ENCODE measurements at places on chromosomes 13 and 19. TPM values are rescaled to one million over a fixed set of nuclear protein-coding genes. Genes with fewer than 3 reads are reported as not detected.

DNA sequence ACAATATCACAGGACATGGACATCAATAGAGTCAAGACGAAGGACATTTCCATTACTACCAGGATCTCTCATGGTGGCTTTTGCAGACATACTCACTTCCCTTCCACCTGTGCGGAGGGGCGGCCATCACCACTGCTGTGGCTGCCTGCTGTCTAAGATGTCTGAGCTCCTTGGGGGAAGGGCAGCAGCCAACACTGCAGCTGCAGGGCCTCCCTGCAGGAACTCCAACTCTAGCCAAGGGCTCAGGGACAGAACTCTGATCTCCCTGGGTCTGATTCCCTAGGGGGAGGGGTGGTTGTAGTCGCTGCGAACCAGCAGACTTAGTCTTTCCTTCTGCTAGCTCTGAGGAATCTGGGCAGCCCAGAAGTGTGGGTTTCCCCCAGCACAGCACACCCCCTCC lies 78.9 kb upstream of the ANKRD10 start:
- DNase-seq, result no peak

GRCh38 chr13:45628094-45628493 lies 12.6 kb upstream of the ERICH6B start:
- DNase-seq, result no peak

GRCh38 chr19:5103812-5104410 lies 135.0 kb downstream of the KDM4B start:
- DNase-seq, result no peak

The CAPS gene
- total RNA-seq, result 69.7 TPM

DNA sequence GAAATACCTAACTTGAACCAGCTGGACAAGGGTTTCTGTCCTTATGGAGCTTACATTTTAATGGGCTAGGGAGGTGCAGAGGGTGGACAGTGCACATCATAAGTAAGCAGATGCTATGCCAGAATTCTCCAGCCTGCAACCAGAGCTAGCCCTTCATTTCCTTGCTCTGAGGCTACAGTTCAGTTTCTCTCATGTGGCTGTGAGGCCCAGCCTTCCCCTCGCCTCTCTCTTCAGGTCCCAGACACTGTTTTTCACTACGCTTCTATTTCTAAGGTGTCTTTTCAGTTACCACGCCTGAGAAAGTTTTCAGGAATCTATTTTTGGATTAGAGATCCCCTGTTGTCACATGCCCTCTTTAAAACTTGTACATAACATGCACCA lies 141.9 kb downstream of the PCCA start:
- DNase-seq, result no peak

GRCh38 chr19:33863436-33863835 lies 66.8 kb downstream of the KCTD15 start:
- DNase-seq, result no peak

DNA sequence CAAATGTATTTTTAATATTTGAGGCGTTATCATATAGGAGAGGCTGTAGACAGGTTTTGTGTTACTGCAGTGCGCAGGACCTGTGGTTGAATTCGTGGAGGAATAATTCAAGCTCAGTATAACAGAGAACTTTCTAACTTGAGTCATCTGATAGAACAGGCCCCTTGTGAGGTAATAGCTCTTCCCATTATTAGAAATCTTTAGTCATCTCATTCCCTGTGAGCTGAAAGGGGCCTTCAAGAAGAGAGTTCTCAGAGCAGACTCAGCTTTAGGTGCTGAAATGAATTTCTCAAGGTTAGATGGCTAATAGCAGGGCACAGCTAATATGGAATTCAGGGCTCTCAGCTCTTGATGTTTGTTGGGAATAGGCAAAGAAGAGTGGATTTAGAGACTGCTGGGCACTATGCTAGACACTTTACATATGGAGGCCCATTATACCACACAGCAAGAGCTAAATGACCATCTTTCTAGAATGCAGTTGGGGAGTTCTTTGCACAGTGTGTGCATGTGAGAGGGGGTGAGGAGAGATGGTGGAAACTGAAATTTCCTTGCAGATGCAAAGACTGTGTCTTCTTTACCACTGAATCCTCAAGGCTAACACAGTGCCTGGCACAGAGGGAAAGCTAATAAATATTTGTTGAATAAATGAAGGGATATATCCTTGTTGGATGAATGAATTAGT lies 89.5 kb downstream of the DGKH start:
- no peak for DNase-seq

The DAPK3 gene
- 24.7 TPM for total RNA-seq

DNA sequence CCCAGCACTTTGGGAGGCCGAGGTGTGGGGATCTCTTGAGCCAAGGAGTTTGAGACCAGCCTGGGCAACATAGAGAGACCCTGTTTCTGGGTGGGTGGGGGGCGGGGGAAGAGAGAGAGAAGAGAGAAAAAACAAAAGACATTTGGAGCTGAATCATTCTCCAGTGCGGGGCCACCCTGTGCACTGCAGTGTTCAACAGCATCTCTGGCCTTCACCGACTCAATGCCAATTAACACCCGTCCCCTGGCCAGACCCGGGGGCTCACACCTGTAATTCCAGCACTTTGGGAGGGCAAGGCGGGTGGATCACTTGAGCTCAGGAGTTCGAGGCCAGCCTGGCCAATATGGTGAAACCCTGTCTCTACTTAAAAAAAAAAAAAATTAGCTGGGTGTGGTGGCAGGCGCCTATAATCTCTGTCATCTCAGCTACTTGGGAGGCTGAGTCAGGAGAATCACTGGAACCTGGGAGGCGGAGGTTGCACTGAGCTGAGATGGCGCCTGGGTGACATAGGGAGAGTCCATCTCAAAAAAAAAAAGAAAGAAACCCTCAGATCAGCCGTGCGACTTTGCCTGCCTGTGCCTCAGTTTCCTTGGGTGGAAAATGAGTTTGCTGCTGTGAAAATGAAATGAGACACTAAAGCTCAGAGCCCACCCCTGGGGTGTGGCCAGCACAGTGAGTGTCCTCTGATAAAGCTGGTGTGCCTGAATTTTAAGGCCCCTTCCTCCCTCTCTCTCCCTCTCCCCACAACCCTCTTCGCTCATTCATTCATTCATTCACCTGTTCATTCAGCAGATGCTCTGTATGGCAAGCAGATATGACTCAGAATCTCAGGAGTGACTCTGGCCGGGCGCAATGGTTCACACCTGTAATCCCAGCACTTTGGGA lies 6.4 kb downstream of the KLF2 start:
- DNase-seq, result peak; percentile 56

DNA sequence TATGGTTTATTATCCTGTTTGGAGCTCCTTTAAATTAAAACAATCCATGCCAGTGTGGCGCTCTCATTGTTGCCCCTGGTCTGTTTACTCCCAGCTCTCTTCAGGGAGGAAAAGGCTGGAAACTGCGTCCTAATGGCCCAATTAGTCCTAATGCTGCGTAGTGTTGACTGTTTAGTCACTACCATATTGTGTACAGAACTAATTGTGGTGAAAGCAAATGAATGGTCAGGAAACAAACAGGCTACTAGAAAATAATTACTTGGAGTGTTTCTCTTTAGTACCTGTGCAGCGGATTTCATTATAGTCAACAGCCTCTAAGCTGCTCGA lies 54.5 kb upstream of the MTIF3 start:
- no peak for DNase-seq

DNA sequence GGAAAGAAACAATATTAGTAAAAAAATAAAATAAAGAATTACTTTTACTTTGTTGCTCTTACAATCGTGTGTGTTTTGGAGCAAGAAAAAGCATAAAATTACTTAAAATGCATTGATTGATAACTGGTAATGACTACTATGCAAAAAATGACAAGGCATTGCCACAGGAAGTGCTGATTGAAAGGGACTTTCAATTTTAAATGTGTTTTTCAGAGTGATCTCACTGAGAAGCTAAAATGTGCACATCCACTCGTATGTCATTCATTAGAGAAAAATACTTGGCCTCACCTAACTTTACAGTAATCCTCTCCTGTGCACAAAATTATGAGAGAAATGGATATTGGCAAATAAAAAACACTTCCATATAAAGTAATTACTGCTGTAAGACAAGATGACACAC lies 934.9 kb downstream of the SLITRK6 start:
- no peak for DNase-seq

DNA sequence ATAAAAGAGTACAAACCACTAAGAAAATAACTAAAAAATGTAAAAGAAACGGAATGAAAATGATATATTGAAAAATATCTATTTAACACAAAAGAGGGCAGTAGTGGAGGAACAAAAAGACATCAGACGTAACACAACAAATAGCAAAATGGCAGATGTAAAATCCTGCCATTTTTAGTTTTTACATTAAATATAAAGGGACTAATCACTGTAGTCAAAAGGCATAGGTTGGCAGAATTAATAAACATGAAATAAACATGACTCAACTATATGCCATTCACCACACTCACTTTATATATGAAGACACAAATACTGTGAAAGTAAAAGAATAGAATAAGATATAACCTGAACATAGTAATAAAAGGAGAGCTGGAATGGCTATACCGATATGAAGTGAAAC lies 11.0 kb downstream of the MTUS2 start:
- no peak for DNase-seq

DNA sequence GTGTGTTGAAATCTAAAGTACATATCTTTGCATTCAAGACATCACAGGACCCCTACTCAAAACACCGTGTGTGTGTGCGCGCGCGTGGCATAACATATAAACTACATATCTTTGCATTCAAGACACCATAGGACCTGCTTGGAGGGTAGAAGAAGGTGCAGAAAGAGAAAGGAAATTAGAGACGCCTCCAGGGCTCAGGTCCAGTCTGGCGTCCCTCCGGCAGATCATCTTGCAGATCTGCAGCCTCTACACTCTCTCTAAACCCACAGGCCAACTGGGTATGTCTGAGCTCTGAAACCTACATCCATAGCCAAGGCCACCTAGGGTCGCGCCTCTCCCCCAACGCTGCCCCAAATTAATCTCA lies 659 bp upstream of the PAFAH1B3 start:
- DNase-seq, result no peak

GRCh38 chr13:45690636-45691035 lies 11.5 kb upstream of the CBY2 start:
- no peak for DNase-seq

- DNase-seq, result no peak
These were observed 2.2 kb upstream of the MYADM start for GRCh38 chr19:53865523-53865917.

DNA sequence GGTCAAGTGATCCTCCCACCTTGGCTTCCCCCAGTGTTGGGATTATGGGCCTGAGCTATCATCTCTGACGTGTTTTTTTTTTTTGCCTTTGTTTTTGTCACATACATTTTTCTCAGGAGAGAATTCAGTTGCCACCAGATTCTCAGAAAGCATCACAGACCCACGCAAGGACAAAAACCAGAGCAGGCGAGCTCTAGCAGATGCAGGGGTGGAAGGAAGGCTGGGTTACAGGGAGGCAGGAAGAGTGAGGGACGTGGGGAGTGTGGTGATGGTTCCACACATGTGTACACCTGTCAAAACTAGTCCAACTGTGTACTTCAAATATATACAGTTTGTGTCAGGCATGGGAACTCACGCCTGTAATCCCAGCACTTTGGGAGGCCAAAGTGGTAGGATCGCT lies 4.3 kb downstream of the TMEM161A start:
- no peak for DNase-seq

The UTP14C gene
- total RNA-seq, result 16.3 TPM

The GGN gene
- total RNA-seq, result 0.51 TPM

GRCh38 chr19:45643024-45643926 lies 4.1 kb upstream of the EML2 start:
- DNase-seq, result peak; percentile 78

The SSC5D gene
- total RNA-seq, result 0.20 TPM

The PODNL1 gene
- 0.43 TPM for total RNA-seq

- DNase-seq, result no peak
These were observed 2.7 kb upstream of the RASAL3 start for GRCh38 chr19:15466851-15467733.

The ZNF44 gene
- 31.3 TPM for total RNA-seq

The ADAMTSL5 gene
- 6.0 TPM for total RNA-seq

The PRDX2 gene
- total RNA-seq, result 118 TPM

DNA sequence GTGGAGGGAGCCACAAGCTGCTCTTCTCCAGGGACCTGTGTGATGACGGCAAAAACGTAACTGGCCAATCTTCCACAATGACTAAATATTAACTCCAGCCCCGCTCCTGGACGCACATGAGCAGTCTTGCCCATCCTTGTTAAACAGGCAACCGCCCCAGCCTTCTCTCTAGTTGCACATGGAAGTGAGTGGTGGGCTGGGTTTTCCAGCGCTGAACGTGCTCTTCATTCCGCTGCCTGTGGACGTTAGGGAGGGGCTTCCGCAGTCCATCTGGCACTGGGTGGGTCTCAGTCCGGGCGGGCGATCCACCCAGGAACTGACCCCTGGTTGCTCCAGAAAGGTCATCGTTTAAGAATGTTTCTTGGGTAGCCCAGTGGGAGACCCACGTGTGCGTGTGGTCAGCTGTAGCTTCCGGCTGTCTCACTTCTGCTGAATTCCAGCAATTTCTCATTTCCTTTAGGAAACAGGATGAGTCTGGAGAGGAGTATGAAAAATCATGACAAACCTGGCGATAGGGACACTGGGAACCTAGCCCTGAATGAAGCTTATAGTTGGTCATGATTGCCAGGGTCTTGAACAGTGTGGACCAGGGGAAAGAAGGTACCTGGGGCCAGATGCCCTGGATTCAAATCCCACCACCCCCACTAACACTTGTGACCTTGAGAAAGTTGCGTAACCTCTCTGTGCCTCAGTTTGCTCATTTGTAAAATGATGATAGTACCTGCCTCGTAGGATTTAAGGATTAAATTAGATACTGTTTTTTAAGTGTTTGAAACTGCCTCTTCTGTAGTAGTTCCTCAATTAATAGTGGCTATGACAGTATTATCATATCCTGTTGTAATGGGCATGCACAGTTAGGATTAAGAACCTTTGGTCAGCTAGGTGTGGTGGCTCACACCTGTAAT lies 92.6 kb downstream of the SIPA1L3 start:
- no peak for DNase-seq

The CYP2F1 gene
- total RNA-seq, result 0.32 TPM

DNA sequence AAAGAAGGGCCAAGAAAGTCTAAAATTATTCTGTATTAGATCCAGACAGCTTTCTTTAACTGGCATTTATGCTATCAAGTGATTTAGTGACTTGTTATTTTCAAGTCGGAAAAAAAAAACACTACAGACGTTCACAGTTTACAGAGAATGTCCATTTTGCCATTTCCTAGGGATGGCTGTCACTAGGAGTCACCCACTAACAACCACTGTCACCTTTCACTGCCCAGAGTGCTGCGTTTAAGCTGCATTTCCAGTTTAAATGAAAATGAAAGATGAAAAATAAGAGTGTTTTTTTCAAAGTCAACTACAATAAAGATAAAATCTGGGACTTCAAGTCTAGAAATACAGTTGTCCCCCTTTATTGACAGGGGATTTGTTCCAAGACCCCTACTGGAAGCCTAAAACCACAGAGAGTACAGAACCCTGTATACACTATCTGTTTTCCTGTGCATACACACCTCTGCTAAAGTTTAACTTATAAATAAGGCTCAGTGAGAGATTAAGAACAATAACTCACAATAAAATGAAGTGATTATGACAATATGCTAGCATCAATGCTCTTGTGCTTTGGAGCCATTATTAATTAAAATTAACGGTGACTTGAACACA lies 112.5 kb downstream of the SACS start:
- DNase-seq, result no peak

Measured in naive thymus-derived CD4-positive, alpha-beta T cell (primary cell).